ENCODE measurements at places on chromosomes 16 and 17. TPM values are rescaled to one million over a fixed set of nuclear protein-coding genes. Genes with fewer than 3 reads are reported as not detected.

GRCh38 chr16:30457256-30457655 is 11.6 kb upstream of the SEPHS2 start:
- no peak for DNase-seq

Gene TNS4
- polyA plus RNA-seq = 120 TPM

GRCh38 chr17:21359483-21359840 is 16.7 kb upstream of the KCNJ12 start:
- no peak for DNase-seq

DNA sequence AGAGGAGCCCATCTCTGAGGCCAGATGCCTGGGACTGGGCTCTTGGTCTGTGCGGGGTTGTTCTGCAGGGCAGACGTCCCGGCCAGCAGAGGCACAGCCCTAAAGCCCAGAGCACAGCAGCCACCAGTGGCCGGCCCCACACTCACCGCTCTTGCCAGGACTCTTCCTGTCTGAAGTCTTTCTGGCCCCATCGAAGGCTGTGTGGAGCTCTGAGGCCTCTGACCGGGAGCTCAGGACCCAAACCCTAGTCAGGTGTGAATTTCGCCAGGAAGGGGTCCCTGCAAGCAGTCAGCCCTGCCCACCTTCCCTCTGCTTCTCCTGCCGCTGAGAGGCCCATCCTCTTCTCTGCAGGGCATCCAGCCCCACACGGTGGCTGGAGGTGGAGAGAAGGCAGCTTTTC is 10.7 kb downstream of the ACSF3 start:
- DNase-seq = no peak

GRCh38 chr16:35185366-35186044 is 1726.1 kb downstream of the TP53TG3F start:
- DNase-seq = no peak

DNA sequence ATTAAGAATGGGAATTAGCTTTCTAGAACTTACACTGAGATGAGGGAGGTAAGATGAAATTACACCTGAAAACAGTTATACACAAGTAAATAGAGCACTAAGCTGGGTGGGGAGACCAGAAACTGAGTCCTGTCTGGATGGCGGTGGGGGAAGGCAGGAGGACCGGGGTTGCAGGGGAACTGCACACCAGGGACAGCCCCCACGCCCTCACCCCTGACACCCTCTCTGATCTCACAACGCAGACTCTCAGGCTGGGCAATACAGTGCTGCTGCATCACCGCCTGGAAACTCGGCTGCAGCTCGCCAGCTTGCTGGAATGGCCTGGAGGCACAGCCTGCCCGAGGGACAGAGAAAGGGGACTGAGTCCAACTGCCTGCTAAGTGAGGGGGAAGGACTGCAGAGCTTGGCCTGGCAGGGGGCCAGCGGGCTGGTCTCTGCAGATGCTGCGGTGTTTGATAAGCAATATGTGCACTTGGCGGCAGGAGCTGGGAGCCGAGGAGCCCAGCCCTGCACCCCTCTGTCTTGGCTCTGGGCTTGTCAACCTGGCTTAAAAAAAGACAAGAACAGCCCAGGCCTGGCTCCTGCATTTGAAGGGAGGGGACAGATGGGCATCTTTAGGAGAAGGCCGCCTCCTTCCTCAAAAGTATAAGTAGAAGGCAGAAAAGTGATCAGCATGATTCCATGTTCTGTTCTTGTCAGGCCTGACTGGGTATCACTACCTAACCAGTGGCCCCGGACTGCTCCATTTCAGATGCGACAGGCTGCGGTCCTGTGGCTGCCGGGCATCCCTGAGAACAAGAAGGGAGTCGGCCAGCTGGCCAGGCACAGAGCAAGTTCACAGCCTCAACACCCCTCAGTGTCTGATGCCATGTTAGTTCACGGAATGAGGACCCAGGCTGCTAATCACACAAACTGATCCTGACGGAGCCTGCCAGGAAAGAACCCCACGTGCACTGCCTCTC is 30.2 kb downstream of the SPHK1 start:
- DNase-seq = no peak

GRCh38 chr17:14580499-14580898 is 279.6 kb downstream of the HS3ST3B1 start:
- DNase-seq = peak; percentile 4

- DNase-seq = no peak
Measured at GRCh38 chr16:11727796-11728543, 14.7 kb downstream of the TXNDC11 start.

- no peak for DNase-seq
Measured at GRCh38 chr17:80753685-80754345, 209.2 kb downstream of the RPTOR start.

Gene KRTAP3-2
- polyA plus RNA-seq = not detected

Measured in mammary epithelial cell (primary cell).